Stimulated activated CD4-positive, alpha-beta T cell treated with anti-CD3 and anti-CD28 coated beads, Interleukin-1b, Interleukin-23, amount 100 ng/mL, for 1 hour (primary cell): ENCODE measurements at places on chromosomes 5 and 9.

- no peak for DNase-seq
These were observed 10.7 kb downstream of the SLC25A25 start for GRCh38 chr9:128078504-128079434.

DNA sequence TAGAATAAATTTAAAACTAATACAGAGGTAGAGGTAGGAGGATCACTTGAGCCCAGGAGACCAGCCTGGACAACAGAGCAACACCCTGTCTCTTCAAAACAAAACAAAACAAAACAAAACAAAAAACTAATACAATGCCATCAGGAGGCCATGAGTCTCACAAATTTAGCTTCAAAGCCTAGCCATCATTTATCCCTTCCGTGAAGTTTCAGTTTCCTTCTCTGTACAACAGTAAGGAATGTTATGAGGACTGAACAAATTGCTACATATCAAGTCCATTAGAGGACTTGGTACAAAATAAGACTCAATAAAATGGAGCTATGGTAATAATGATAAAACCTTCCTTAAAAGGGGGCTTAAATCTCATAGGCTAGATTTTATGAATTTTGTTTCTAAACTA, 60.8 kb downstream of the MAPKAP1 start:
- no peak for DNase-seq

GRCh38 chr5:179819296-179820126, 1.2 kb upstream of the SQSTM1 start:
- no peak for DNase-seq

- DNase-seq, result no peak
These were observed 32.3 kb upstream of the EQTN start for GRCh38 chr9:27329291-27329690.

GRCh38 chr5:96125231-96125891, 163.7 kb upstream of the ELL2 start:
- DNase-seq, result no peak

DNA sequence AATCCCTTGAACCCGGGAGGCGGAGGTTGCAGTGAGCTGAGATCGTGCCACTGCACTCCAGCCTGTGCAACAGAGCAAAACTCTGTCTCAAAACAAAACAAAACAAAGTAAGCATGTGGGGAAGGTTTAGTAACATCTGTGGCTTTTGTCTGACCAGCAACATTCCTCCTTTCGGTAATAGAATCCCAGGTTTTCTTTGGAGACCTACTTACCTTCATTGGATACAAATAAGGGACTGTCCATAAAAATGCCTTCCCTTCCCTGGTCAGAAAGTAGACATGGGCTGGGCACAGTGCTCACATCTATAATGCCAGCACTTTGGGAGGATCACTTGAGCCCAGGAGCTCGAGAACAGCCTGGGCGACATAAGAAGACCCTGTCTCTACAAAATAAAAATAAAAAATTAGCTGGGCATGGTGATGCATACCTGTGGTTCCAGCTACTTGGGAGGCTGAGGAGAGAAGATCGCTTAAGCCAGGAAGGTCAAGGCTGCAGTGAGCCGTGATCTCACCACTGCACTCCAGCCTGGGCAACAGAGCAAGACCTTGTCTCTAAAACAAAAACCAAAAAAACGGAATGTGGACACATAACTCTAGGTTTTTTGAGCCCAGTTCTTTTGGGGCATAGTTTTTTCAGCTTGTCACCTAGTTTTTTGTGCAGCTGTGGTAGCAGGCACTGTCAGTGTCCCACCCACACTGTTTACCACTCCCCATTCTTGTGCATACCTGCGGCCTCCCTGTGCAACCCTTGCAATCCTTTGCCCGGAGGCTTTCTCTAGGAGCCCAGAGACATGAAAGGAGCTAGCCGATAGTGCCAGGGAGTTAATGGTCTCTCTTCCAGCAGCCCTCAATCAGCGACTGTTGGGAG, 9.0 kb upstream of the SPINK4 start:
- DNase-seq, result no peak

GRCh38 chr5:162496100-162496808, 428.7 kb downstream of the GABRG2 start:
- no peak for DNase-seq

- DNase-seq, result no peak
These were observed 654.7 kb downstream of the LRRC70 start for GRCh38 chr5:63233361-63233760.

DNA sequence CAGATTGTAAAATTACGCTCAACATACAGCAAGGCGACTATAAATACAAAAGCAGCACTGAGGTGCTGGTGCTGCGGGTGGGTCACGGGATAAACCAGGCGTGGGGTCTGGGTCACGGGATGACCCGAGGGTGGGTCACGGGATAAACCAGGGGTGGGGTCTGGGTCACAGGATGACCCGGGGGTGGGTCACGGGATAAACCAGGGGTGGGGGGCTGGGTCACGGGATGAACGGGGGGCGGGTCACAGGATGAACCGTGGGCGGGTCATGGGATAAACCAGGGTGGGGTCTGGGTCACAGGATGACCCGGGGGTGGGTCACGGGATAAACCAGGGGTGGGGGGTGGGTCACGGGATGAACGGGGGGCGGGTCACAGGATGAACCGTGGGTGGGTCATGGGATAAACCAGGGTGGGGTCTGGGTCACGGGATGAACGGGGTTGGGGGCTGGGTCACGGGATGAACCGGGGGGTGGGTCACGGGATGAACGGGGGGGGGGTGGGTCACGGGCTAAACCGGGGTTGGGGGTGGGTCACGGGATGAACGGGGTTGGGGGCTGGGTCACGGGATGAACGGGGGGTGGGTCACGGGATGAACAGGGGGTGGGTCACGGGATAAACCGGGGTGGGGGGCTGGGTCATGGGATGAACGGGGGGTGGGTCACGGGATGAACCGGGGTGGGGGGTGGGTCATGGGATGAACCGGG, 30.2 kb upstream of the SLC9A3 start:
- no peak for DNase-seq

- DNase-seq, result no peak
These were observed 8.9 kb downstream of the WNK2 start for GRCh38 chr9:93192721-93193387.

- DNase-seq, result no peak
These were observed 29.1 kb upstream of the DUSP1 start for GRCh38 chr5:172800088-172800551.

DNA sequence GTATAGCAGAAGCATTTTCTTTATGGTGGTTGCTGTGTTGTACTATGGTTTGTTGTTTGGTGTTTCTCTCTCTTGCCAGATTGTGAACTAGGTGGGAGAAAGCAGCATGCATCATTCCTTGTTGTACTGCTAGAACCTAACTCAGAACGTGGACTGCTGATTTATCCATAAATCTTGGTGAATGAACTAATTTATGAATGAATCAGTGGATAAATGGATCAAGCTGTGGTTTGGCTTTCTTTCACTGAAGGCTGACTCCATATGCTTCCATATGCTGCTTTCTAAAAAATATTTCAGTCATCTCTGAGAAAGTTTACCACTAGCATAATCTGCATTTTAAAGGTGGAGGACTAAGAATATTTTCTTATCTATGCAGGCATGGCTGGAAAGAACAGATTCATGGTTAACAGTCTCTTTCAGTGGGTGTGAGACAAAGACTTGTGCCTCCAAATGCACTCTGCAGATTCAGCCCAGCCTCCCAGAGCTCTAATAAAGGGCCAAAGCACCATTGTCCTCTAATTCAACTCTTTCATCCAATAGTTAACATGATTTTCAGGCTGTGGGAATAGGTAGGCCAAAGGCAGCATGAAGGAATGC, 237.7 kb downstream of the SH3GL2 start:
- DNase-seq, result no peak

DNA sequence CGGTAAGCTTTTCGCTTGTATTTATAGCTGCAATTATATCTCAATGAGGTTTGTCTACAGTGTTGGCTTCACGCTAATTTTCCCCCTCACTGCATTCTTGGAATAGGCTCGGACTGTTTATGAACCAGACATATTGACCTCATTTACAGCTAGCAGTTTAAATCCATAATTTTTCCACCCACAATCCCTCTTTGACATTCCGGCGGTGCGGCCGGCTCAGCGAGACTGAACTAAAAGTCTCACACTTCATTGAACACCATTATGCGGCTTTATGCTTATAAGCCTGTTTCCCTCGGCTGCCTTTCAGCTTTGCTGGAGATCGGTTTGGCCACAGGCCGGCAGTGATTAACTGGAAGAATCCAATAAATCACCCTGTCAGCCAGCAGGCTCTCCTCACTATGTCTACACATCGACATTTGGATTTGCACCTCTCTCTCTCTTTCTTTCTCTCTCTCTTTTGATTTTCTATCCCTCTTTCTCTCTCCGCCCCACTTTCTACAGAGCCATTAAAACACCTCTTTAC, 315.0 kb upstream of the TLE4 start:
- no peak for DNase-seq

DNA sequence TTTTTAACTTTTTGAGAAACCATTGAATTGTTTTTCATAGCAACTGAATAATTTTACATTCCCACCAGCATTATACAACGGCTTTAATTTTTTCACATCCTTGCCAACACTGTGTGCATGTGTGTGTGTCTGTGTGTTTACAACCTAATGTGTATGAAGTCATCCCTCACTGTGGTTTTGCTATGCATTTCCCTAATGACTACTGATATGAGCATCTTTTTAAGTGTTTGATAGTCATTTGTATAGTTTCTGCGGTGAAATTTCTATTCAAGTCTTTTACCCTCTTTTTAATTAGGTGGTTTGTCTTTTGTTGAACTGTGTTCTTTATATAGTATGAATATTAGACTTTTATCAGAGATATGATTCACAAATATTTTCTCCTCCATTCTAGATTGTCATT, 263.1 kb upstream of the COX7C start:
- DNase-seq, result no peak

- DNase-seq, result no peak
These were observed 133.9 kb downstream of the JAKMIP2 start for GRCh38 chr5:147648597-147648996.

- DNase-seq, result no peak
These were observed 47.3 kb downstream of the CACNA1B start for GRCh38 chr9:137924761-137925369.

- no peak for DNase-seq
These were observed 45.2 kb upstream of the ANKRD31 start for GRCh38 chr5:75281716-75282465.

DNA sequence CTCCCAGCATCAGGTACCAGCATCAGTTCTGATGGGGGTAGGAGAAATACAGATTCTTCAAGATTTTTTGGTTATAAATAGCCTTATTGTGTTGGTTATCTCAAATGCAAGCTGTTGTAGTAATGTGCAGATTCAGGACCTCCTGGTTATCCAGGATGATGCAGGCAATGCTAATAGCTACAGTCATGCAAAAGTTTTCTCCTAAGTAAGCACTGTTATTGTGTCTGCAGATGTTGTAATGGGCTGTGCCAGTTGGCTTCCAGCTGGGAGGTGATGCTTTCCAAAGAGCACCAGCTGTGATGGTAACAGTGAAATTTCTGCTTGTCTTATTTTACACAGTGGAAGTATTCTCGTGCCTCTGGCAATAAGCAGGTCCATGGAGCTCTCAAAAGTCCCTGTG, 719.2 kb upstream of the CTNND2 start:
- no peak for DNase-seq

GRCh38 chr9:68538200-68538599, 2.5 kb downstream of the TMEM252 start:
- DNase-seq, result no peak

DNA sequence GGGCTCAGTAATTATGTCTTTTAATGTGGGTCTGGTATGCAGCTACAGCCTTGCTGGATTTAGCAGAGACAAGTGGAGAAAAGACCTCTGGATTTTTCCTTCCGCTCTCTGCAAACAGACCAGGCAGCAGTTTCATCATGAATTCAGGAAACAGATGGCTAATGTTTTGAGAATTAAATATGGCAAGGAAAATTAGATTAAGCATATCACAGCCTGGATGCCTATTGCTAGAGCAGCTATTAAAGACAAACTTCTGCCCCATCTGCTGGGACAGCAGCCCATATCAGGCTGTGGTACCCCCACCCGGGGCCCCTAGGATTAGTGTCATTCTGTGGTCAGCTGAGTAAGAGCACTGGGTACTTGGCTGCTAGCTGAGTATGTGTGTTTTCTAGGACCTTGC, 6.2 kb downstream of the SKP2 start:
- DNase-seq, result no peak

DNA sequence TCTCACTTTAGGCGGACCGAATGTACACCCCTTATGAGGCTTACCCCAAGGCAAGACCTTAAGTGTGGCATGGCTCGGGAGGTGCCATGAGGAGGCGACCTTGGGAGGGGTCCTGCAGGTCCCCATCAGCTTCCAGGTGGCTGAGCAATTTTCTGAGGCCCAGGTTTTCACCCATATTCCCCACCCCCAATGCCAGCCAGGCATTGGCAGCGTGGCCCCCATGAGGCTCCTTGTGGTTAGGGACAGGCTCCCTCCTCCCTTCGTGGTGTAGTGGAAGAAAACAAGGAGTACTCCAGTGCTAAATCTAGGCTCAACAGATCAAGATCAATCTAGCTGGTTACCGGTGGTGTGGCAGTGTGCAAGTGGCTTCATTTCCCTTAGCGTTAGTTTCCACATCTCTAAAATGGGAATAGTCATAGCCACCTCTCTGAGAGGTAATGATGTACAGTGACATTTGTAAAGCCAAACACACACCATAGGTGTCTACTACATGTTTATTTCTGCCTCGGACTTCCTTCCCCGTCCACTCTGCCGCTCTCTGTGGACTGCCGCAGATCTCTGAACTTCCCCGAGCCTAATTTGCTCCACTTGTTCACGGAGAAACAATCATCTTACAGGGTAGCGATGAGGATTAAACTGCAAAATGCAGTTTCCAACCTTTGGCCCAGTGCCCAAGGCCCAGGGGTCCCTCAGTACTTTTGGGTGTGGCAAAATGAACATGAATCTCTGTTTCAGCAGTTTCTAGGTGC, 8.4 kb downstream of the LHX2 start:
- no peak for DNase-seq

GRCh38 chr9:90979138-90979551, 177.5 kb downstream of the SYK start:
- DNase-seq, result no peak

DNA sequence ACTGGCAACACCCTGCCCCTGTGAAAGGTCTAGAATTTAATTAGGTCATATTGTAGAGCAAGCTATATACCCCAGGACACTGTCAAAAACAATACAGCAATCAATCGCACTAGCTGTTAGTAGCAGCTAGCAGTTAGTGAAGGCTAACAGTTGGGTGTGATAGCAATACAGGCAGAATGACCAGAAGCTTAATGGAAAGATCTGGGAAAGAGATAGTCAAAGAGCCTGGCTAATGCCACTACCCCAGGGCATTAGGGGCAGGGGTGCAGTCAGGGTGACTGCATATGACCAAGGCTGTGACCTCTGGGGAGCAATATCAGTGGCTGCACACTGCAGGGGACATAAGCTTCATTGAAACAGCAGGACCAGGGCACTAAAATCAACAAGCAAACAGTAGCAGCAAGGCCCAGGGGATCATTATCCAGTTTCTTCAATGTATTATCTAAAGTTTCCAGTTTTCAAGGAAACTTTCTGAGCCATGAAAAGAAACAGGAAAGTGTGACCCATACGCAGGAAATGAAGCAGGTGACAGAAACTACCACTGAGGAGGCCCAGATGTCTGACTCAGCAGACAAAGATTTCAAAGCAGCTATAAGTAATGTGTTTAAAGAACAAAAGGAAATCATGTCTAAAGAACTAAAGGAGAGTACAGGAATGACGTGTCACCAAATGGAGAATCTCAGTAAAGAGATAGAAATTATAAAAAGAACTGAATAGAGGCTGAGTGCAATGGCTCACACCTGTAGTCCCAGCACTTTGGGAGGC, 82.4 kb downstream of the ZNF354C start:
- no peak for DNase-seq
